ENCODE measurements at places on chromosomes 11 and 22. TPM values are rescaled to one million over a fixed set of nuclear protein-coding genes. Genes with fewer than 3 reads are reported as not detected.

Gene KCNJ11
- total RNA-seq, result 6.3 TPM

Gene OR5B21
- total RNA-seq, result not detected

Gene TRIM22
- 57.4 TPM for total RNA-seq

Gene OR52A1
- total RNA-seq, result 12.2 TPM

Gene NLRX1
- 12.9 TPM for total RNA-seq

Gene MMP8
- total RNA-seq, result not detected

Gene APOL5
- total RNA-seq, result not detected

Gene TMEM132A
- 98.2 TPM for total RNA-seq

Gene PHLDA2
- 5.4 TPM for total RNA-seq

Gene CASP5
- not detected for total RNA-seq

Gene CRYBB2
- total RNA-seq, result not detected

Gene VSIG10L2
- not detected for total RNA-seq

Gene TRIM29
- total RNA-seq, result 0.43 TPM

GRCh38 chr11:111378861-111379601, at the start of gene POU2AF1:
POU2AF1 (minus strand) TSS chr11:111379275; CDS start chr11:111379177, 98 bp downstream.
- H3K36me3 ChIP-seq, result no peaks in the 10 kb centered on the region
- H3K27ac ChIP-seq, result no peak within 1 kb of the TSS
- no peaks in the 10 kb centered on the region for H3K4me1 ChIP-seq

- H3K4me3 ChIP-seq, result no peak overlapping the region
- no peaks in the 10 kb centered on the region for H3K27me3 ChIP-seq
- H3K4me1 ChIP-seq, result peaks cover 8% of the 10 kb centered on the region
- no peak overlapping the region for H3K27ac ChIP-seq
Observed at GRCh38 chr22:29734838-29735237, 15.0 kb downstream of the CABP7 start.

DNA sequence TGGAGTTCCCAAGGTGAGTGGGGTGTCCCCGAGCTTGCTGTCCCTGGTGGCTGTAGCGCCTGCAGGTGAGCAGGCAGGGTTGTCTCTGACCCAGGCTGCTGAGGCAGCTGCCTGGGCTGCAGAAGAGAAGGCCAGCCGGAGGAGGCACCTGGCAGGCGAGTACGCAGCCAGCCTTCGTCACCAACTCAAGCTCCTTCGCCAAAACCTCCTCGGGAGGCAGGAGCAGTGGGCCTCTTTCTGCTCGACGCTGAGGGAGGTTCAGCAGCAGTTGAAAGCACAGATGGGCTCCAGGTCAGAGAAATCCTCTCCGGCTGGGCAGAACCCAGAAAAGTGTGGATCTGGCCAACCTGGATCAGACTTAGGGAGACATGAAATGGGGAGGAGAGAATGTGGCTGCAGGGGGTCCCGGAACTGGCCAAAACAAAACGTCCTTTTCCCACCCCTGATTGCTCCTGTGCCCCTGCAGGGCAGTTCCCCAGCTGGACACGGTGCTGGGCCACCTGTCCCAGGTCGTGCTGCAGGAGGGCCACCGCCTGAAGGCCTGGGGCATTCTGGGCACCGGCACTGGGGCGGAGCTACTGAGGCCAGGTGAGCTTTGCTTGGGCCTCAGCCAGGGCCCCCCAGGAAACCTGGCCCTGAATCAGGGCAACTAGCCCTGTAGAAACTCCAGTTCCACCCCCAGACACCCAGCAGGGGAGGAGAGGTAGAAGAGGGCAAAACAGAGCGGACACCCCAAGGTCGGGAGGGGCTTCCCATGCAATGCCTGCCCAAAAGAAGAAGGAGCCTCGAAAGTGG, 56.7 kb downstream of the BTG4 start:
- no peaks in the 10 kb centered on the region for H3K36me3 ChIP-seq
- H3K4me1 ChIP-seq, result peaks cover 1% of the 10 kb centered on the region
- H3K4me3 ChIP-seq, result peak overlapping the region; percentile 56
- no peaks in the 10 kb centered on the region for H3K27me3 ChIP-seq

DNA sequence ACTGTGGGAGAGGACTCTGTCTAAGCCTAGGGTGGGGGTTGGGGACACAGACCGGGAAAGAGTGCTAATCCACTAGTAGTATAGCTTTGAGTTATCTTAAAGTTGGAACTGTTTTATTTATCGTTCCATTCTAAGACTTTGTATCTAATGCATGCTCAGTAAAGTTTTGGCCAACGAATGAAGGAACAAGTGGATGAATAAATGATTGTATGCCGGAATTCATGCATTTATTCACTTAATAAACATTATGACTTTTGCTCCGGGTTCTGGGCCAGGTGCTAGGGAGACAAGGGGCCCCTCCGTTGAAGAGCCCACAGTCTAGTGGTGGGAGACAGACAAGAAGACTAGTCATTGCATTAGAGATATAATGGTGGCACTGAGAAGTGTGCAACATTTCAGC, 645 bp downstream of the RNF121 start:
- no peaks in the 10 kb centered on the region for H3K4me1 ChIP-seq
- no peak for DNase-seq
- H3K36me3 ChIP-seq, result no peaks in the 10 kb centered on the region
- H3K27me3 ChIP-seq, result no peaks in the 10 kb centered on the region
- H3K27ac ChIP-seq, result 0 out of 2 replicates have a peak overlapping the region, but pooled peaks have one; percentile 99

GRCh38 chr11:122424636-122425035, 230.9 kb upstream of the UBASH3B start:
- no peaks in the 10 kb centered on the region for H3K36me3 ChIP-seq
- no peak overlapping the region for H3K4me3 ChIP-seq
- H3K4me1 ChIP-seq, result no peaks in the 10 kb centered on the region

DNA sequence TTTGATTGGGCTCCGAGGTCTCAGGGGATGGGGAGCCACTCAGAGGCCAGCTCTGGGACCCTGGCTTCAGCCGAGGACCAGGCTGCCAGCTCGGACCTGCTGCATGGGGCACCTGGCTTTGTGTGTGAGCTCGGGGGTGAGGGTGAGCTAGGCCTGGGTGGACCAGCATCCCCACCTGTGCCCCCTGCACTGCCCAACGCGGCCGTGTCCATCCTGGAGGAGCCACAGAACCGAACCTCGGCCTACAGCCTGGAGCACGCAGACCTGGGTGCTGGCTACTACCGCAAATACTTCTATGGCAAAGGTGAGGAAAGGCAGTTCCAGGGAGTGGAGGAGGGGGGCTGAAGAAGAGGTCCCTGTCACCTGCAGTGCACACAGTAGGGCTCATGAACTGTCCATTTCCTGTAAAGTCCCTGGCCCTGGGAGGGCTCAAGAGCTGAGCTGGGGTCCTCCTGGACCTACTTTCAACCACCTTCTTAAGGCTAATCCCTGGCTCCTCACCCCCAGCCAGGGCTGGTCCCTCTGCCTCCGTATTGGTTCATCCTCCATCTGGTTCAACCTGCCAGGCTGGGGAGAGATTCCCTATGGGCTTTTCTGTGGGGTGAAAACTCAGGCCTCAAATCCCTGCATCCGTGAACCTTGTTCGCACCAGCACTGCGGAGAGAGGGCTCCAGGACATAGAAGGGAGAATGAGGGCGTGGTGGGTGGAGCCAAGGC, 3.6 kb downstream of the SIPA1 start:
- no peak overlapping the region for H3K4me3 ChIP-seq
- H3K4me1 ChIP-seq, result peaks cover 24% of the 10 kb centered on the region
- no peaks in the 10 kb centered on the region for H3K36me3 ChIP-seq

GRCh38 chr22:25448435-25449051, 115.9 kb upstream of the GRK3 start:
- no peaks in the 10 kb centered on the region for H3K4me1 ChIP-seq
- no peaks in the 10 kb centered on the region for H3K36me3 ChIP-seq
- no peak overlapping the region for H3K27ac ChIP-seq
- H3K27me3 ChIP-seq, result no peaks in the 10 kb centered on the region

DNA sequence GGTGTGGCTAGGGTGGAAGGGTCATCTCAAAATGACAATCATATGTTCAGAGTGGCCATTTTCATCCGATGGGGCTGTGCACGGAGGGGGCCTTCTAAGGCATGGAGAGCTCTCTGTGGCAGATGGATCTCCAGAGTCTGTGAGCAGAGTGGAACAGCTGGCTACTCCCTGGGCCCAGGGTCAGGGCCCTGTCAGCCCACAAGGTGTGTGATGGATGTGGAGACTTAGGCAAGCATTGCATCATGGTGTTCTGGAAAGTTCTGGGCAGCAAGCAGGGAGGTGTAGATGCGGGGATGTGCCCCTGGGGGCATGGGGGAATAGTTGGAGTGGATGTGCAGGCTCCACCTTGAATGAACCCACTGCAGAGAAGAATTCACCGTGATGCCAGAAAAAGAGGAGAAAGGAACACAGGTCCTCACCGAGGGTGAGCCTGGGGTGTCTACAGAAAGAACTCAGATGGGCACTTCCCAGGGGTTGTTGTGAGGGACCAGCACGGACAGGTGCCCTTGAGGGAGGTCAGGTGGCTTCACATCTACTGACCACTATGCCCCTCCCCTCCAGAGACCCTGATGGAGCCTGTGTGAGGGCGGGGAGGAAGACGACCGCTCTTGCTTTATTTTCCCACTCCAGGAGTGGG, 51.1 kb downstream of the CHRDL2 start:
- no peaks in the 10 kb centered on the region for H3K36me3 ChIP-seq
- peaks cover 5% of the 10 kb centered on the region for H3K4me1 ChIP-seq
- no peak overlapping the region for H3K27ac ChIP-seq

GRCh38 chr11:27475622-27476021, 3.0 kb upstream of the LGR4 start:
- H3K4me3 ChIP-seq, result no peak overlapping the region
- H3K27ac ChIP-seq, result no peak overlapping the region
- no peak for DNase-seq
- H3K27me3 ChIP-seq, result no peaks in the 10 kb centered on the region
- no peaks in the 10 kb centered on the region for H3K36me3 ChIP-seq
- no peaks in the 10 kb centered on the region for H3K4me1 ChIP-seq

DNA sequence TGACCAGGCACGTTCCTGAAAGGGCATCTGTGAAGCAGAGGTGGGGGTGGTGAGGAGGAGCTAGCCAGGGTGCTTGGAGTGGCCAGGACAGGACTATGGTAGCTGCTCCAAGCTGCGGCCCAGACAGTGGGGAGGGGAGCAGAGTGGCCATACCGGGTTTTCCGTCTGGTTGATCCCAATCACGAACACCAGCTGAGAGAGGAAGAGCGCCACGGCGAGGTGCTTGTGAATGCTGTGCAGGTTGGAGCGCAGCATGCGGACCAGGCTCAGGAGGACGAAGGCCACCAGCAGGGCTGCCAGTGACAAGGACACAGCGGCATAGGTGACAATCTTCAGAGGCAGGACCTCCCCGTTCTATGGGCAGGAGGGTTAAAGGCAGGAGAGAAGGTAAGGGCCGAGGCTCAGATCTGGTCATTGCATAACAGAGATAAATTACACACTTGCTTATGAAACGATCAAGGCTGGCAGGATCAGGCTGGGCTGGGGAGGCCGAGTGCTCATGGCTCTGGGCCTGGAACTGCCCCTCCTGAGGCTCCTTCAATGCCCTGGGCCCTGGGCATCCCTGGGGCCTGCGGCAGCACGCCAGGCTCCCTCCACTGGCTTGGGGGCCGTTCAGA, 41.5 kb downstream of the TRMU start:
- no peak overlapping the region for H3K4me3 ChIP-seq
- H3K36me3 ChIP-seq, result no peaks in the 10 kb centered on the region
- DNase-seq, result no peak

DNA sequence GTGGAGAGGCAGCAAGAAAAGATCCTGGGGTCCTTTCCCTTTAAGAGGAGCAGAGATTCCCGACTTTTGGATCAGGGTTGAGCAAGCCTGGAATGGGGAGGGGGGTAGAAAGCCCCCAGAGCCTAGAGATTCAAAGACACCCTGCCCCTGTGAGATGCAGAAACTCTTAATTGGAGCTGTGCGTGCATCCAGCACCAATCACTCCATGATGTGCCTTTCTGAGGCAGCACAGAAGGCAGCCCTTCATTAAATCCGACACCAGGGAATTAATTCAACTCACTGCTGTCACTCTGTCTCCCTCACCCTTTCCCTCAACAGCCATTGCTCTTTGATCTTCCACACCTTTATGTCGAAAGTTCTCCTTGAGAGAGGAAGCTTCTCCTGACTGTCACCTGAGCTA, 43.0 kb downstream of the DSCAML1 start:
- no peaks in the 10 kb centered on the region for H3K27me3 ChIP-seq
- no peaks in the 10 kb centered on the region for H3K36me3 ChIP-seq
- H3K4me1 ChIP-seq, result peaks cover 1% of the 10 kb centered on the region
- no peak overlapping the region for H3K4me3 ChIP-seq
- H3K27ac ChIP-seq, result no peak overlapping the region

- H3K4me1 ChIP-seq, result peaks cover 16% of the 10 kb centered on the region
- no peaks in the 10 kb centered on the region for H3K36me3 ChIP-seq
- DNase-seq, result no peak
- H3K4me3 ChIP-seq, result no peak overlapping the region
- H3K27me3 ChIP-seq, result no peaks in the 10 kb centered on the region
- H3K27ac ChIP-seq, result no peak overlapping the region
Observed at GRCh38 chr11:120547316-120547715, 35.8 kb downstream of the GRIK4 start.

DNA sequence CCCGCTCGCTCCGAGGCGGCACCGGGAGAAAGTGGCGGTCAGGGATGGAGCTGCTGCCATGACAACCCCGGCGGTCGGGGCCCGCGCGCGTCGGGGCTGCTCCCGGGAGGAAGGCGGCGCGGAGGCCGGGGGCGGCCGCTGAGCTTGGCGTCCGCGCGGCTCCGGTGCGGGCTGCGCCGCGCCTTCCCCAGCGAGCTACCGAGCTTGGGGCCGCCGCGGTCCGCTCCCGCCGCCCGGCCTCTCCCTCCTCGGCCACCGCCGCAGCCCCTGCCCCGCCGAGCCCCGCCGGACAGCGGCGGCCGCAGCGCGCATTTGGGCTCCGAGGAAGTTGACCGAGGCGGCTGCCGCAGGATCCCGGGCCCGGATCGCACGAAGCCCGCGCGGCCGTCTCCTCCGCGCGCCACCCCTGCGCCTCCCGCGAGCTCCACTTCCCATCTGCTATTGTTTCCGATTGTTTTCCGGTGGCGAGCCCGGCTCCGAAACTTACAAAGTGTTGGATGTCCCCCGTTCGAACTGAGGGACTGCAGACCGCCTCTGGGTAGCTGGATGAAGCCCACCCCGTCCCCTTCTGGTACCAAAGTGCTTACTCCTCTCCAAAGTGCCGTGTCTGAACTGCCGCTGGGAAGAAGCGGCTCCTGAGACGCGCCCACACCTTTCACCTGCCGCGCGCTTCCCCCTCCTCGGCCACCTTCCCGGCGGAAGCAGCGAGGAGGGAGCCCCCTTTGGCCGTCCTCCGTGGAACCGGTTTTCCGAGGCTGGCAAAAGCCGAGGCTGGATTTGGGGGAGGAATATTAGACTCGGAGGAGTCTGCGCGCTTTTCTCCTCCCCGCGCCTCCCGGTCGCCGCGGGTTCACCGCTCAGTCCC, 540.3 kb downstream of the NTM start:
- DNase-seq, result no peak
- peak overlapping the region; percentile 69 for H3K4me3 ChIP-seq
- H3K27me3 ChIP-seq, result no peaks in the 10 kb centered on the region
- H3K4me1 ChIP-seq, result peaks cover 4% of the 10 kb centered on the region

DNA sequence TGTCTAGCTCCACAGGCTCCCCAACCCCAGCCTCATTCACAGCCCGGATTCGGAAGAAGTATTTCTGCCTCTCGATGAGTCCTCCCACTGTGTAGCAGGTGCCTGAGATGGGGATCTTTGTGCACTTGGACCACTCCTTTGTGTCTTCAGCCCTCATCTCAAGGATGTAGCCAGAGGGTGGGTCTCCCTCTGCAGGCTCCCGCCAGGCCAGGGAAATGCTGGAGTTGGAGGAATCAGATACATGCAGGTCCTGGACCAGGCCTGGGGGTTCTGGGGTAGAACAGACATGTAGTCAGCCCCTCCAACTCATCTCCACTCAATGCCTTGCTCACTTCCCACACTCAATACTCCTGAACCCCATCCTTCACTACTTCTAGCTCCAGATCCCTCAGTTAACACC, 10.8 kb downstream of the TMEM86A start:
- no peaks in the 10 kb centered on the region for H3K27me3 ChIP-seq
- H3K36me3 ChIP-seq, result no peaks in the 10 kb centered on the region
- no peaks in the 10 kb centered on the region for H3K4me1 ChIP-seq
- DNase-seq, result no peak
- H3K27ac ChIP-seq, result no peak overlapping the region
